ENCODE measurements at places on chromosomes 3 and 15.

DNA sequence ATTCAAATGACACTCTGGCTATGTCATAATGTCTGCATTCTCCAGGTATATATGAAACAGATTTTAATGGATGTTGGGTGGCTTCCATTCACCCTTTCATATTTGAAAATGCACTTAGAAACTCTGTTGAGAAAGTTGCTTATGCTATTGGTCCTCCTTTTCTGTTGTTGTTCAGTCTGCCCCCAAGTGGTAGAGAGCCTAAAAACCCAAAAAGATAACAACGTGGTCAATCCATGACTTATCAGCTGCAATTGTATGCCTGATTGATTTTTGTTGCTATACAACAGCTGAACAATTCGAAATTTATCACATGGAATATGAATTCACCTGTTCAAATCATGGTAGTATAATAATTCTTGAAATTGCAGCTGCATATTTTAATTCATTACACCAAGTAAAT is 279.8 kb downstream of the ROBO2 start:
- DNase-seq: no peak

DNA sequence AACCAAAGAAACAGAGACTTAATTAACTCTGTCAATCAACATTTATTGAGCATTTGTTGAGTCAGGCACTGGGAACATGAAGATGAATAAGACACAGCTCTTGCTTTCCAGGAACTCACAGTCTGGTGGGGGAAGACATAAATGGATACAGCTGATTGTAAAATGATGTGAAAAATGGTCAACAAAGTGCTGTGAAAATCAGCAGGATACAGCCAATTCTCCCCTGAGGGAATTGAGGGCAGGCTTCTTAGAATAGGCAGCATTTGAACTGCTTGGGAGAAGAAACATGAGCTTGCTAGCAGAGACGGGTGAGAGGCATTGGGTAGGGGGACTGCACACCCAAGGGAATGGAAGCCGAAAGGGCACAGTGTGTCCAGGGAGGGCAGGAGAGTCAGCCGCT is 41.1 kb downstream of the MFSD1 start:
- DNase-seq: no peak

GRCh38 chr15:63109920-63110319 is 11.7 kb upstream of the LACTB start:
- no peak for DNase-seq

DNA sequence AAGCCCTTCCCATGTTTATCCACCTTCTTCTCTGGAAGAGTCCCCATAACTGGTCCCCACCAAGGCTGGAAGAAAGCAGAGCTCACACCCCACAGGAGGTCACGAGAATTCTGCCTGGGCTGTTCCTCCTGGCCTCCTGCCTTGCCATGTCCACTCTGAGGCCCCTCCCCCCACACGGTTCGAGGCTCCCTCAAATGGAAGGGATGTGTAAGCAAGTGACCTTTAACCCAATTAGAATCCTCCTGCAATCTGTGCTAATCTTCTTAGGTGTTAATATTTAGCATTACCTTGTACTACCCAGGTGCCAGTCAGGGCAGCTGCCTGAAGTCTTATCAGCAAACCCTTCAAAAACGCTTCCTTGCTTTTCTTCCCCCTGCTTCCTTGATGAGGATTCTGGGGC is 32.4 kb upstream of the DYNC1LI1 start:
- no peak for DNase-seq

DNA sequence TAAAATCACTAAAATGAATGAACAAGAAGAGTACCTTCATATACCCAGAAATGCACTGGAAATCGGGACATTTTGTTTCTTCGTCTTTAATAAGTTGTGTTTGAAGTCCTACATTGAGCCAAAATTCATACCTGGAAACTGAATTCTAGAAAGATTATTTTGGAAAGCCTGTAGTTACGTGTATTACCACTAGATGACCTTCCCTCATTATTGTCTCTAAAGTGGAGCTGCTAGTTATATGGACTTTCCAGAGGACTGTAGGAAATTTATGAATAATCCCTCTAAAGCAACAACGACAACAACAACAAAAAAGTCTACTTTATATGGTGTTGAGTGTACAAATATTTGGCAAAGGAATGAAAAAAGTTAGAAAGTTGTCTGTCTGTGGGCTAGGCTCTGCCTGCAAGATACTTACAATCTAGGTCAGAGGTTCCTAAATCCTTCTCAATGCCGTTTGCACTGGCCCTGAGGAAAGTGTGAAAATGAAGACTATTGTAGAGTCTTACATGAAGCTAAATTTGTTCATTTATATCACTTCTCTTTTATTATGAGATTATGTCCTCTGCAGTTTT is 234.8 kb upstream of the NR2E3 start:
- no peak for DNase-seq

DNA sequence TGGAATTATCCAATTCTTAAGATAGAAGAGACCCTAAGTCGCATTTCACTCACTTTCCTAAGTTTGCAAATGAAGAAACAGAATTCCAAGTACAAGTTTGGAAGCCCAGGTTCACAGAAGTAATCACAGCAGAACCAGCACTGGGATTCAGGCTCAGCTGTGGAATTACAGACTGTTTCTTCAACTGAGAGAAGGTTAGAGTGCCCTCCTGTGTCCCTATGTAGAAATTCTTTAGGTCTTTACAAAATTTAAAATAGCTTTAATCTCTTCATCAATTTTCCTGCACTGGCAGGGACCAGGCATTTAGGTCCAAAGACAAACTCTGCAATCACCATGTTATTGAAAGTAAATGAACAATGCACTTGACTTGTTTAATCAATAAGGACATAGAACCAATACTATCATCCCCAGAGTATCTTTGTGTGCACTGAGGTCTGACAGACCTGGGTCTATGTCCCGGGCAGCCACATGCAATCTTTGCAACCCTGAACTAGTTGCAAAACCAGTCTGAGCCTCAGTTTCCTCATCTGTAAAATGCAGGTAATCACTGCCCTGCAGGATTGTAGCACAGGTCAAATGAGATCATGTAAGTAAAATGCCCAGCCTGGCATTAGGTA is 96.3 kb upstream of the ZBED2 start:
- no peak for DNase-seq

DNA sequence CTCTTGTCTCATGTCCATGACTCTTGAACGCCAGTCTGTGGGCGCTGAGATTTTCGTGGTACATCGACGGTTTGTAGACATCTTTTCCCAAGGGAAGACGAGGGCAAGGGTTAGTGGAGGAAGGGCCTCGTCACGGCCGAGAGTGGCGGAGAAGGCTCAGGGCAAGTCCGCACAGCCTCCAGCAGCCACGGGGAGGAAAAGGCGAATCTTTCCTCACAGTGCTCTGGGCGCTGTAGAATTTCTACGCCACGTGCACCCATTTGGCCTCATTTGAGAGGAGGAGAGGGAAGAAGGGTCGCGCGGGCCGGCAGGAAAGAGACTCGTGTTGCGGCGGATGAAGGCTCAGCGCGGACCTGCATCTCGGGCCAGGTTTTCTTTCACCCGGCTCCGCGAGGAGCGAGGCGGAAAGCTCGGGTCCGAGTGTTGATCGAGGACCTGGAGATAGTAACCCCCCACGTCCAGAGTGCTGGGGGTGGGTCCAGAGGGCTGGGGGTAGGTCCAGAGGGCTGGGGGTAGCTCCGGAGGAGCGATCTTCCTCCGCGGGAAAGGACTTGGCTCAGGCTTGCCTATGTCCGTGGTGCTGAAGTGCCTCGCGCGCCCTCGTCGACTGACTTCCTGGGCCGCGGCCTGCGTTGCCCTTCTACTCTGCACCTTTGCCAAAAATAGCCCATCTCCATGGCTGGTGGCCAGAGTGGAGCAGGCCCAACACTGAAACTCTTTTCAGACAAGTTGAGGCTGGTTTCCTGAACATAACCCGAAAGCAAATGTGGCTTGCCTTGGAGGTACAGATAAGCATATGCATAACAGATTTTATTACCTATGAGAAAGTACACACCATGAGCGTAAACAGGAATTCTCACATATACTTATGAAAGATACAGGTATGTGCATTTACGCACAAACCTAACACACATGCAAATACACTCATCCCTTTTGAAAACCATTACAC is 1.1 kb downstream of the SLC35G2 start:
- DNase-seq: no peak

- DNase-seq: no peak
Observed at GRCh38 chr15:36004891-36005490, 459.0 kb upstream of the DPH6 start.
